ENCODE measurements at places on chromosomes 4 and X.

- no peak overlapping the region for H3K4me3 ChIP-seq
- H3K27ac ChIP-seq, result no peak overlapping the region
- no peaks in the 10 kb centered on the region for H3K27me3 ChIP-seq
These were observed 32.5 kb downstream of the SCML1 start for GRCh38 chrX:17769701-17770269.

GRCh38 chr4:1766106-1767060 lies 26.7 kb upstream of the FGFR3 start:
- peaks cover 4% of the 10 kb centered on the region for H3K4me1 ChIP-seq
- DNase-seq, result no peak
- no peaks in the 10 kb centered on the region for H3K27me3 ChIP-seq
- H3K4me3 ChIP-seq, result no peak overlapping the region
- H3K27ac ChIP-seq, result no peak overlapping the region

DNA sequence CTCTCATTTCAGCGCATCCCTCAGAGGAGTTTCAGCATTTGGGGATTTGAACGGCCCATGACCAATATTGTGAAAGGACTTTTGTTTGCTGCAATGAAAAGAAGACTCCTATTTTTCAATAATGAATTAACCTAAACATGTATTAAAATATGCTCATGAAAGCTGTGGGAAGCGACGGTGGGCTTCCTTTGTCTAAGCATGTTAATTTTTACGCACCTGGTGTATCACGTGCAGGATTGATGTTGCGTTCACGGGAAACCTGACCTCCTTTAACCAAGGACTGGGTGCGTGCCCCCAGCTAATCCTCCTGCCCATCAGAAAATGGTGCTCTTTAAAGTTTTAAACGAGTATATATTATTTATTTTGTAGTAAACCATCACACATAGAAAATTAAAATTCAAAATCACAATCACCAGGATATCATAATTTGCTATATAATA lies 590 bp upstream of the CCDC110 start:
- H3K4me1 ChIP-seq, result peaks cover 10% of the 10 kb centered on the region
- no peak overlapping the region for H3K27ac ChIP-seq
- DNase-seq, result no peak

DNA sequence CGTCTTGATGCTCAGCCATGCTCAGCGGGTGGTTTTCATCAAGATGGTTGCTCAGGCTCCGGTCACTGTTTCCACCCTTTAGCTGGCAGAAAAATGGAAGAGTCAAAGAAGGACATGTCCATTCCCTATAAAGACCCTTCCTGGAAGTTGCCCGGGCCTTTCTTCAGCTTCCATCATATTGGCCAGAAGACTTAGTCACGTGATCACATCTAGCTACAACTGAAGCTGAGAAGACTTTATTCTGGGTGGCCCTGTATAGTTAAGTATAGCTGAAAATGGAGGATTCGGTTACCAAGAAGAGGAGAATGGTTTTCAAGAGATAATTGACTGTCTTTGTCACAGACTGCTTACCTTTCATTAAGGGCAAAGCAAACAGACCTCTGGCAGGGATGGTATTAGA lies 296.7 kb upstream of the CASK start:
- H3K4me3 ChIP-seq, result no peak overlapping the region
- no peaks in the 10 kb centered on the region for H3K27me3 ChIP-seq
- no peaks in the 10 kb centered on the region for H3K36me3 ChIP-seq
- no peaks in the 10 kb centered on the region for H3K4me1 ChIP-seq

GRCh38 chrX:6777238-6778002 lies 242.5 kb upstream of the VCX3A start:
- H3K27ac ChIP-seq, result no peak overlapping the region
- H3K4me3 ChIP-seq, result no peak overlapping the region
- DNase-seq, result no peak
- H3K27me3 ChIP-seq, result no peaks in the 10 kb centered on the region
- H3K4me1 ChIP-seq, result no peaks in the 10 kb centered on the region

GRCh38 chrX:84453351-84454246 lies 48.7 kb downstream of the HDX start:
- H3K4me3 ChIP-seq, result no peak overlapping the region
- no peaks in the 10 kb centered on the region for H3K4me1 ChIP-seq
- H3K27ac ChIP-seq, result no peak overlapping the region
- H3K36me3 ChIP-seq, result no peaks in the 10 kb centered on the region

DNA sequence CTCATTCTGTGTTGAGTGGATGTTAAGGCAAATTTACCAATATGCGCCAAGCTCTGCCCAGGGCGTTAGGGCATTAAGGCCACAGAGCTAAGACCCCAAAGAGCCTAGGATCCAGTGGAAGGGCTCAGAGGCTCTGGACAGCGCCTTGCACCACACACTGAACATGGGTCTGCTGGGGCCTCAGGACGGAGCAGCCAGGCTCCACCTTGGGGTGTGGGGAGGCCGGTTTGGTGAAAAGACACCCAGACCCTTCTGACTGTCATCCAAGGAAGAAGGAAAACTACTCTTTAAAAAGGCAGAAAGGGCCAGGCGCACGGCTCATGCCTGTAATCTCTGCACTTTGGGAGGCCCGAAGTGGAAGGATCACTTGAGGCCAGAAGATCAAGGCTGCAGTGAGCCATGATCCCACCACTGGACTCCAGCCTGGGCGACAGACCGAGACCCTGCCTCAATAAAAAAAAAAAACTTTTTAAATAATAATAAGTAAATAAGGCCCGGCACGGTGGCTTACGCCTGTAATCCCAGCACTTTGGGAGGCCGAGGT lies 1.3 kb upstream of the MRFAP1 start:
- H3K4me3 ChIP-seq, result no peak overlapping the region
- no peak for DNase-seq
- H3K27me3 ChIP-seq, result no peaks in the 10 kb centered on the region
- H3K4me1 ChIP-seq, result peaks cover 10% of the 10 kb centered on the region
- H3K27ac ChIP-seq, result no peak overlapping the region

Data from SJSA1 (cell line).